ENCODE measurements at places on chromosomes 6 and 20. TPM values are rescaled to one million over a fixed set of nuclear protein-coding genes. Genes with fewer than 3 reads are reported as not detected.

Gene PDYN
- total RNA-seq, result not detected

Gene OR2H1
- not detected for total RNA-seq

Gene CSE1L
- total RNA-seq, result 114 TPM

Gene RAET1E
- not detected for total RNA-seq

Gene BPI
- total RNA-seq, result not detected

Gene WFDC5
- total RNA-seq, result not detected

DNA sequence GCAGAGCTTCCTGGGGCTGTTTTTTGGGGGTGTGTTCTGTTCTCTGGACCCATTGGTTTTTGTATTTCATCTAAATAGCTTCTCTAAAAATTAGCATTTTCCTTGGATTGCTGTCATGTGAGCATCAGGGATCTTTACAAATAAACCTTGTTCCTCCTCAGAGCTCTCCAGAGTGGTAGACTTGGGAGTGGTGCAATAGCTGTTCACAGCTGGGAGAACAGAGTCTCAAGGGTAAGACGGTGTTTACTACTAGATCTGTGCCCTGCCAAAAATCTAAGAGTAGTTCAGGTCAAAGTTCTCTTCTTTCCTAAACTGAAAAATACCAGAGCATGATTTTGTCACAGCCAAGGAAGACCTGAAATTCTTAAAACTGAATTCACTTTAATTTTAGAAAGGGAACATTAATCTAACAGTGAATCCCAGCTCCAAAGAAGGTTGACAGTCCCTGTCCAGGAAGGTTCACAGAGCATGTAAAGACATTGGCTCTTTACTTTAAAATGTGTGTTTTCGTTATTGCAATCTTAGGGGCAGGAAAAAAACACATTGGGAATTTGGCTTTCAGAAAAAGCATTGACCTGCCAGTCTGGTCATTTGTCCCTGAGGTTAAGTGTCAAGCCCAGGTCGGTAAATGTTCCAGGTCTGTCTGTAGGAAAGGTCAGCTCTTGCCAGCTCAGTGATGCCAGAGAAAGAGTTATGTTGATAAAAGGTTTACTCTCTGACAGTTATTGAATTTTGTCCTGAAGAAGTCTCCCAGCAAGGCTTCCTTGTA, 43.3 kb downstream of the VAPB start:
- peak overlapping the region; percentile 20 for H3K27ac ChIP-seq
- H3K36me3 ChIP-seq, result peaks cover 52% of the 10 kb centered on the region
- H3K4me1 ChIP-seq, result peaks cover 36% of the 10 kb centered on the region
- no peak overlapping the region for H3K4me3 ChIP-seq
- no peaks in the 10 kb centered on the region for H3K27me3 ChIP-seq
- no peak for DNase-seq

DNA sequence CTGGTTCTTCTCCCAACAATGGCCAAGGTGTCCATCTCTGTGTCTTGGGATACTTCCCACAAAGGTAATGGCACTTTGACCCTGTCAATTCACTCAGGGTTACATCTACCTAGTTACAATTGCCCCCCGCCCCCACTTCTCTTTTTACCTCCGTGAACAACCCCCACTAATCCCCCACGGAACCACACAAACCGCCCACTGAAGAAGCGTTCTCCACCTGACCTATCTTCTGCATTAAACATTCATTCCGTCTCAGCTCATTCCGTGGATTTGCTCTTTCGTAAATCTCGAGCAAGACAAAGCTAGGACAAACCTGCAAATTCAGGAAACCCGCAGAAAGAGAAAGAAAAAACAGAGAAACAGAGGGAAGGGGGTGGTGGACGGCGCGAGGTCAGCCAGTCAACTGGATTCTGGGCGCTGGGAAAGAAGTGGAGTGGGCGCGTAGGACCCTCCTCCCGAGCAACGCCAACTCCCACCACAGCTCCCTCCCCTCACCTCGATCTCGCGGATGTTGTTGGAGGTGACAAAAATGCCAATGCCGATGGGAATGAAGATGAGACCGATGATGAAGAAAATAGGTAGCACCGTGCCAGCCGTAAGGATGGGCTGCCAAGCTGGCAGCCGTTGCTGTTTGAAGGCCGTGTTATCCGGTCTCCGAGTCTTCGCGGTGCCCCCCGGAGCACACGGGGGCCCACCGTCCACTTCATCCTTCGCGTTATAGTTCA, 523 bp downstream of the TMEM30A start:
- H3K4me1 ChIP-seq, result peaks cover 43% of the 10 kb centered on the region
- DNase-seq, result no peak
- no peak overlapping the region for H3K27ac ChIP-seq
- H3K4me3 ChIP-seq, result no peak overlapping the region

- no peak for DNase-seq
- no peak overlapping the region for H3K27ac ChIP-seq
- H3K4me3 ChIP-seq, result no peak overlapping the region
- no peaks in the 10 kb centered on the region for H3K36me3 ChIP-seq
These were observed 434.8 kb downstream of the MAFB start for GRCh38 chr20:40254023-40254772.

DNA sequence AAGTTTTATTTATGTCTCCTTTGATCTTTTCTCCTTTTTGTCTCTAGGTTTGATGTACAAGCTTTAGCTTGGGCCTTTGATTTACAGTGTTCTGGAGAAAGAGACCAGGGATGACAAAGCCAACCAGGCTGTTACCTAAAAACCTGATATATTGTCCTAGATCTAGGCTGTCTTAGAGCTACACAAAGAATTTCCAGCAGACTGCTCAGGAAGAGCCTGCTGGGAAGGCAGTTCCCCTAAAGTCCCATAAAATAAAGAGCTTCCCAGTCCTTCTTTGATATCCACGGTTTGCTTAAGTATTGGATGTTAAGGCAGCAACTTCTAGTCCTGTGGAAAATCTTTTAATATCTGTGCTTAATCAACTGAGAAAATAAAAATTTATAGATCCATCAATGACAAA, 70.5 kb downstream of the SHLD1 start:
- peaks cover 6% of the 10 kb centered on the region for H3K36me3 ChIP-seq
- no peaks in the 10 kb centered on the region for H3K27me3 ChIP-seq
- DNase-seq, result no peak
- peaks cover 17% of the 10 kb centered on the region for H3K4me1 ChIP-seq

DNA sequence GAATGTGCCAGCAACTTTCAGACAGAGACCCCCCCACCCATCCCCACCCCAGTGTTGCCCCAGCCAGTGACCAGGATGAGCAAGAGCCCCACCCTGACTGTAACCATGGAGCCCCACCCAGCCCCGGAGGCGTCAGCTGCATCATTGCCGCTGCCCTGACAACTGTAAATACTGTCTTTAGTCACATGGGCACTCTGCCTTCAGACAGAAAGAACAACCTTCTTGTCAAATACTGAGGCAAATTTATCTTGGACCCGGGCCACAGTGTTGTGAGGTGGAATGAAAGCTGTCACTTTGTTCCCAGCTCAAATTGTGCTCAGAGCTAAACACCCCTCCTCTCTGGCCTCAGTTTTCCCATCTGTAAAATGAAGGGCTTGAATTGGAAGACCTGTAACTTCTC, 23.7 kb downstream of the MOCS3 start:
- peaks cover 21% of the 10 kb centered on the region for H3K4me1 ChIP-seq
- no peak overlapping the region for H3K4me3 ChIP-seq
- no peaks in the 10 kb centered on the region for H3K36me3 ChIP-seq
- no peak for DNase-seq

DNA sequence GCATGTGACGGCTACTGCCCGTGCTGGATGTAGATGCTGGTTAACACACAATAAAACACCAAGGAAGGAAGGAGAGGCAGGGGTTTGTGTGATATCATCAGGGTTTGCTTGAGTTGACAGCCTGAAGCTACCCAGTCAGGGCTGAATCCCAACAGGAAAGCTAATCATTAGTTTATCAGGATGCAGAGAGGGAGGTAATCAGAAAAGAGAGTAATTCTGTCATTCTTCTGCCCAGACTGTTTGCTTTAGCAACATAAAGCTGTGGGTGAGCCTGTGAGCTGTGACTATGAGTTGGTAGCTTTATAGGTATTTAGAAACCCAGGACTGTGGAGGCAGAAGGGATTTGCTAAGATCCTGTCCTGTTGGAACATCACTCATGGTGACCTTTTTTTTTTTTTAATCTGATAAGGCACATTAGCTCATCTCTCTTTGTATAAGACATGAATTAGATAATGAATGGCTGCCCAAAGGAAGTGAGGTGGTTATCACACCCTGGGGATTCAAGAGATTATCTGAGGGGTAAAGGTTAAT, 79.3 kb downstream of the CAP2 start:
- no peak overlapping the region for H3K27ac ChIP-seq
- no peaks in the 10 kb centered on the region for H3K4me1 ChIP-seq
- DNase-seq, result no peak
- H3K4me3 ChIP-seq, result no peak overlapping the region
- peaks cover 4% of the 10 kb centered on the region for H3K27me3 ChIP-seq
- no peaks in the 10 kb centered on the region for H3K36me3 ChIP-seq

GRCh38 chr6:104312851-104313250, 546.9 kb downstream of the HACE1 start:
- H3K27ac ChIP-seq, result no peak overlapping the region
- H3K36me3 ChIP-seq, result no peaks in the 10 kb centered on the region
- no peak overlapping the region for H3K4me3 ChIP-seq
- no peaks in the 10 kb centered on the region for H3K27me3 ChIP-seq

DNA sequence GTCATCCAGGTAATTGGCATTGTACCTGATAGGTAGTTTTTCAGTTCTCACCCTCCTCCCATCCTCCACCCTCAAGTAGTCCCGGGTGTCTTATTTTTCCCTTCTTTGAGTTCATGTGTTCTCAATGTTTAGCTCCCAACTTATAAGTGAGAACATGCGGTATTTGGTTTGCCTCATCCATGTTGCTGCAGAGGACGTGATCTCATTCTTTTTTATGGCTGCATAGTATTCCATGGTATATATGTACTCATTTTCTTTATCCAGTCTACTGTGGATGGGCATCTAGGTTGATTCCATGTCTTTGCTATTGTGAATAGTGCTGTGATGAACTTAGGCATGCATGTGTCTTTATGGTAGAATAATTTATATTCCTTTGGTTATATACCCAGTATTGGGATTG, 45.8 kb downstream of the RPRD1B start:
- no peak overlapping the region for H3K4me3 ChIP-seq
- H3K27ac ChIP-seq, result no peak overlapping the region
- no peaks in the 10 kb centered on the region for H3K27me3 ChIP-seq
- H3K4me1 ChIP-seq, result no peaks in the 10 kb centered on the region
- DNase-seq, result no peak

DNA sequence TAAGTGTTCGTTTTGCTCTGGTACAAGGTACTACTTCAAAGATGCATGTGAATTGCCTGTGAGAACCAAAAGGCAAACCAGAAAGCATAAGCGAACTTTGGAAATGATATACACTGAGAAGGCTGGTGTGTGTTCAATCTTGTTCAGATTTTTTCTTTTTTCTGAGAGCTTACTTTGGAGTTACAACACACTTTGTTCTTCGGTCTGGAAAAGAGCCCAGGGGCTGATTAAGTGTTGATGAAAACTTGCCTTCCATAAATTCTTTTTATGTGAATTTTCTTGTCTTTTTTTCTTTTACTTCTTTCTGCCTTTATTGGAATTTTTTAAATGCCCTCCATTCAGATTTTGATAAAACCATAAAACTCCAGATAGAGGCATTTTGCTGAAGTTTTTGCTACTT, 395.1 kb upstream of the SASH1 start:
- H3K27me3 ChIP-seq, result no peaks in the 10 kb centered on the region
- H3K4me1 ChIP-seq, result no peaks in the 10 kb centered on the region
- DNase-seq, result no peak

DNA sequence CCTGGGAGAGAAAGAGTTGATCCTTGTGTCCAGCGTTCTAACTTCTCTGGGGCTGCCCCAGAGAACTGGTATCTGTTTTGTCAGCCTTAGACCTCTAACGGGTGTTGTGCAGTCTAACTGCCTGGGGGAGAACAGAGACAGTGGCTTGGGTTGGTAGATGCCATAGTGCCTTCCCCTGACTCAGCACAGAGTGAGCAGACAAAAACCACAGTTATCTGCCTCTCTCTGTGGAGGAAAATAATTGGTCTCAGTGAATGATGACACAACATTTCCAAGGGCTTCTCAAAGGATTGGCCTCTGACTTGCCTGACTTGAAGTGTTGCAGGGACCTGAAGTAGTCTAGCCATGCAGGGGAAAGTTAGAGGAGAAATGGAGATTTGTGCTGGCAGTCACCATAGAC, 226.2 kb upstream of the MAN1A1 start:
- DNase-seq, result no peak
- H3K36me3 ChIP-seq, result no peaks in the 10 kb centered on the region
- H3K4me3 ChIP-seq, result no peak overlapping the region
- H3K4me1 ChIP-seq, result no peaks in the 10 kb centered on the region
- H3K27ac ChIP-seq, result no peak overlapping the region
- H3K27me3 ChIP-seq, result peaks cover 25% of the 10 kb centered on the region

GRCh38 chr6:134619077-134619476, 301.2 kb upstream of the SGK1 start:
- no peak for DNase-seq
- H3K4me3 ChIP-seq, result no peak overlapping the region
- H3K27me3 ChIP-seq, result peaks cover 5% of the 10 kb centered on the region
- no peak overlapping the region for H3K27ac ChIP-seq
- H3K36me3 ChIP-seq, result no peaks in the 10 kb centered on the region
- H3K4me1 ChIP-seq, result peaks cover 6% of the 10 kb centered on the region

- H3K4me3 ChIP-seq, result no peak overlapping the region
- H3K4me1 ChIP-seq, result peaks cover 17% of the 10 kb centered on the region
- H3K27ac ChIP-seq, result no peak overlapping the region
- H3K27me3 ChIP-seq, result no peaks in the 10 kb centered on the region
- DNase-seq, result no peak
- peaks cover 6% of the 10 kb centered on the region for H3K36me3 ChIP-seq
These were observed 55.4 kb upstream of the TULP4 start for GRCh38 chr6:158256746-158257424.

- H3K27me3 ChIP-seq, result no peaks in the 10 kb centered on the region
- no peak overlapping the region for H3K27ac ChIP-seq
- H3K36me3 ChIP-seq, result no peaks in the 10 kb centered on the region
- H3K4me3 ChIP-seq, result no peak overlapping the region
These were observed 1.2 kb downstream of the CTCFL start for GRCh38 chr20:57523782-57524181.

DNA sequence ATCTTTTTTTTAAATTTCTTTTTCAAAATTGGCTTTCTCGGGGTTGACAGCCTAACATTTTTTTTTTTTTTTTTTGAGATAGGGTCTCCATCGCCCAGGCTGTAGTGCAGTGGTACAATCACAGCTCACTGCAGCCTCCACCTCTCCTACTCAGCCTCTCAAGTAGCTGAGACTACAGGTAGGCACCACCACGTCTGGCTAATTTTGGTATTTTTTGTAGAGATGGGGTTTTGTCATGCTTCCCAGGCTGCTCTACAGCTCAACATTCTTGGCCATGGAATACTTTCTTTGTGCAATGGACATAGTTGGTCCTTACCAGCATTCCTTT, 6.4 kb upstream of the CTNNBL1 start:
- H3K36me3 ChIP-seq, result no peaks in the 10 kb centered on the region
- H3K27me3 ChIP-seq, result peaks cover 18% of the 10 kb centered on the region
- peaks cover 15% of the 10 kb centered on the region for H3K4me1 ChIP-seq
- no peak overlapping the region for H3K4me3 ChIP-seq
- H3K27ac ChIP-seq, result no peak overlapping the region
- DNase-seq, result no peak

DNA sequence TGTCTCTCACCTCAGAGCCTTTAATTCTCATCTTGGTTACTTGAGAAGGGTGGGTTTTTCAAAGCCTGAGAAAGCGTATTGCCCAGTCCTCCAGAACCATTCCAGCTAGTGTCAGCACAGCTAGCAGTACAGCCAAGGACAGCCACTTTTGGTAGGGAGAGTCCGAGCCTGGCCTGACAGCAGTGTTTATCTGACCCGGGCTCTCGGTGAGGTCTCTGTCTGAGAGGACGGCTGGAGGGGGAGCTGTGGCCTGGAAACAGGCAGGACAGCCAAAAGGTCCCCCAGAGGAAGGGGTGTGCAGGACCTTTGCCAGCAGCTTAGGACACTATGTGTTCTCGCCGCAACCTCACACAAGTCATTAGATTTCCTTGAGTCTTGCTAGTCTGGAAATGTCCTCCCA, 38.8 kb downstream of the LYRM2 start:
- H3K4me3 ChIP-seq, result no peak overlapping the region
- no peak for DNase-seq
- no peaks in the 10 kb centered on the region for H3K27me3 ChIP-seq
- no peak overlapping the region for H3K27ac ChIP-seq
